ENCODE measurements at places on chromosomes 2 and 18.

GRCh38 chr18:63197246-63197869, 122.2 kb downstream of the BCL2 start:
- no peak for DNase-seq

- DNase-seq, result peak; percentile 65
Observed at GRCh38 chr2:106094131-106094841, 99.8 kb downstream of the UXS1 start.

DNA sequence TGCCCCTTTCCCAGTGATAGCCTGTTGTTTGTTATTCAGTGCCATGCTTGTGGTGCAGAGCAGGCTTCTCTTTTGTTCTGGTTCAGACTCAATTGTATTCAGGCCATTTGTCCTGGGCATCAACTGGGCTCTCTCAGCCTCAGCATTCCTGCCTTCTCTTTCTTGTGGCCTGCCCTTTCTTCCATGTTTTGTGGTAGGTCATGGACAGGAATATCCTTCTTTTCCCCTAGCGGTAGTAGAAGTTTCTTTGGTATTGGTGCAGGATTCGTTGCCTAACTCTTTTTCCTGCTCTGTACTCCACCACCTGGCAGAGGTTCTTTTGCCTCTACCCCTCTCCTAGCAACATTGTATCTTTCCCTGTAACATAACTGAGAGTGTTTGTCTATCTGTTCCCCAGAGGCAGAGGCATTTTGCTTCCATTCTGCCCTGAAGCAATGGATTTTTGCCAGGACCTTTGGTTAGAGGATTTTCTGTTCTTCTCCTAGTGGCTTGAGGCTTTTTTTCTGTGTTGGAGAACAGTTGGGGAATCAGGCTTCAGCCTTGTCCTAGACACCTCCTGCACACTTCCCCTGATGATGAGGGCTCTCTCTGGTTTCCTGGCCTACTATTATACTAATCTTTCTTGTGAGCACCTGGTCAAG, 68.5 kb downstream of the NCOA1 start:
- DNase-seq, result no peak

DNA sequence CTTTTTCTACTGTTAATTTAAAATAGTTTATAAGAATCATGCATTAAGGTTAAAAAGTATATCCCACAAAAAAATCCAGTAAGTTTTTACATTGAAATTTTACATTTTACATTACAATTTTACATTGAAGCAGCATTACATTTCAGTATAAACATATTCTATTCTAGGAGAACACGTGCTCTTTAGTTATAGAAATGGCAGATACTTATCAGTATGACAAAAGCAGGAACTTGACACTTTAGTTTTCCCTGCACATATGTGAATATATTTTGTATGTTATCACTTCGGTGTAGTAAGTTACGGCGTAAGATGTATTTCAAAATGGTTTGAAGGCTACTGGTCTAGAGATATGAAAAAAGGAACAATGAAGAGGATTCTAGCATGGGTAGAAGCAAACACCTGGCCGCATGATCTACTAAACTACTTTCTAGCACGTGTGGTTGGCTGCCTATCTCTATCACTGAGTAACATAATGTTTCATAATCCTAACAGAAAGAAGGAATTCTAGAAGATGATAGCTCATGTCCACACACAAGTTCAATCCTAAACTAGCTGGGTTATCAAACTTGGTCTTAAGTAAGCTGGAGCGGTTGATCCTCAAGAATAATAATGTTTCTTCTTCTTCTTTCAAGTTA, 5.4 kb downstream of the IMMT start:
- no peak for DNase-seq

GRCh38 chr2:16168506-16169264, 228.3 kb downstream of the MYCN start:
- no peak for DNase-seq

GRCh38 chr2:45172760-45173392, 163.6 kb upstream of the SIX2 start:
- DNase-seq, result no peak

- no peak for DNase-seq
Observed at GRCh38 chr2:204129591-204130294, 193.2 kb downstream of the ICOS start.

GRCh38 chr18:31920277-31920676, 22.7 kb downstream of the TRAPPC8 start:
- no peak for DNase-seq

GRCh38 chr2:178306352-178307073, 112.2 kb downstream of the OSBPL6 start:
- peak; percentile 59 for DNase-seq

GRCh38 chr2:84959566-84960506, 11.1 kb upstream of the KCMF1 start:
- no peak for DNase-seq

DNA sequence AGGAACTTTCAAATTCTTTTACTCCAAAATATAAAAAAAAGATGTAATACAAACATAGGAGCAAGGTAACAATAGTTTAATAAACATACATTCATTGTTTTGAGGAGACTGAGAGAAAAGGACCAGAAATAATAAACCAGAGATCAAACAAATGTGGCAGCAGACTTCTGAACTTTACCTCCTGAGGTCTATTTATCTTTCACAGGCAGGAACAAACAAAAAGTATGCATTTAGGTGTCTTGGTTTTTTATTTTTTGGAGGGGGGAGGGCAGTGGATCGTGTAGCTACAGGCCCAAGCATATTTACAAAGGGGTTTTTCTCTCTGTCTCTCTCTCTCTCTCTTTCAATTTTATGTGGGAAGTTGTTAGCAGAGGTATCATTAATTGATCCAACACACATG, 5.6 kb downstream of the PPP4R1 start:
- DNase-seq, result no peak

DNA sequence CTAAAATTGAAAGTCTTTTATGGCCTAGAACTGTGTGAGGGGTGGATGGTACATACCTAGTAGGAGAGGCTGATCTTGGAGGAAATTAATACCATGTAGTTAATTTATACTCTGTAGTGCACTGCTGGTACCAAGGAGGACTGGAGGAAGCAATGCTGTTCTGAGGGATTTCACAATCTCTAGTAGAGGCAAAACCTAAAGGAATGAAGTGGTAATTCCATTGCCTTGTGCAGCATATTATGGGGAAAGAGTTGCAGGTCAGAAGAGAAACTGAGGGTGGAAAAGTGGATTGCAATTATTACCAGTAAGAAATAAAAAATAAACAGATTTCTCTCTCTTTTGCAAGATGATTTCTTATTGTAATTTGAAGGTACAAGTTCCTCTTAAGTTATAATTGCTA, 2.2 kb downstream of the ABI2 start:
- no peak for DNase-seq

- DNase-seq, result no peak
Observed at GRCh38 chr18:57141208-57142129, 5.4 kb upstream of the BOD1L2 start.

GRCh38 chr2:232432598-232433184, 23.3 kb upstream of the ALPI start:
- no peak for DNase-seq

DNA sequence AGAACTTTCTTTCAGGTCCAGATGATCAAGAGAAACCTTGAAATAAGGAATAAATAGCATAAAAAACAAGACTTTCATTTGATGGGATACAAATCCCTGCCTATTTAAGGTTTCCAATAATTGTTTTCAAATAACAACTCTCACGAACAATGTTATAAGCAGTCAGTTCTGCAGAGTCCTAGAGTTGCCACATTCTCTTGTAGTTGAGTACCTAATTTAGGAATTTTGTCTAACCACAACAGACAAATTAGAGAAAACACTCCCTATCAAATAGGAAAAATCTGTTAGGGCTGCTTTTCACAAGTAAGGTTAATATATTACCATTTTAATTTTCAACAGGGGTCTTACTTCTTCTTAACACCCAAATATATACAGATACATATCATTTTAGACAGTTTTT, 130.1 kb upstream of the CDH20 start:
- no peak for DNase-seq

DNA sequence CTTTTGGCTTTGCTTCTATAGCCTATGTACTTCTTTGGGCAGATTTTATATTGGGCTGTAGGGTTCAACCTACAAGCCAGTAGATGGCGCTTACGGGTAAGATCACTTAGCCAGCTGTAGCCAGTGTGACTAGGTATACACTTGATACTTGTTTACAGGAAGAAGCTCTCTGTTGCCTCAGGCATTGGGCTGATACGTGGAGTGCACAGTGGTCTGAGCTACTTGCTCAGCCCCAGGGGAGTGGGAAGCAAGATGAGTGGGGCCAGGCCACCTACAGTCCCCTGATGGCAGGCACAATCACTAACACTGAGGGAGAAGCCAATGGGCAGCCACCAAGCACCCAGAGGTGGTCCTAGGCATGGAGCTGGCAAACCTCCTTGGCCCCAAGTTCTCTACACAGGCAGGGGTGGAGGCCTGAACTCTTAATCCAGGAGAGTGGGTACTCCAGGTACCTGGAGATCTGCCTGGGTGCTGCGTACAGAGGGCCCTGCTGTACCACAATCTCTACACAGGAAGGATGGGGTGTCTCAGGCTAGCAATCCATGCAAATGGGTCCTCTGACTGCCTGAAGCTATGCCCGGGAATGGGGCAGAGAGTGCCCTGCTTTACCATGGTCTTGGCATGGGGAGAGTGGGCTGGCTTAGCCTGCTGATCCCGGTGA, 122.2 kb downstream of the NCOA1 start:
- DNase-seq, result peak; percentile 60

Data from activated CD4-positive, alpha-beta T cell treated with anti-CD3 and anti-CD28 coated beads, Interleukin-2, Interleukin-6, amounts not matched to agents 100 ng/mL and 50 ng/mL, durations not matched to agents 16 hours and 8 hours (primary cell).